WERI-Rb-1 (cell line): ENCODE measurements at places on chromosomes 2 and 18.

GRCh38 chr2:133787207-133787606 lies 218.9 kb upstream of the NCKAP5 start:
- DNase-seq, result no peak

- DNase-seq, result peak; percentile 88
Observed at GRCh38 chr2:127024769-127025358, 82.1 kb downstream of the BIN1 start.

- DNase-seq, result no peak
Observed at GRCh38 chr18:40962784-40963183, 992.2 kb upstream of the PIK3C3 start.

- no peak for DNase-seq
Observed at GRCh38 chr2:37654932-37655841, 16.3 kb downstream of the CDC42EP3 start.

GRCh38 chr18:25895518-25895917 lies 194.9 kb downstream of the SS18 start:
- DNase-seq, result no peak

DNA sequence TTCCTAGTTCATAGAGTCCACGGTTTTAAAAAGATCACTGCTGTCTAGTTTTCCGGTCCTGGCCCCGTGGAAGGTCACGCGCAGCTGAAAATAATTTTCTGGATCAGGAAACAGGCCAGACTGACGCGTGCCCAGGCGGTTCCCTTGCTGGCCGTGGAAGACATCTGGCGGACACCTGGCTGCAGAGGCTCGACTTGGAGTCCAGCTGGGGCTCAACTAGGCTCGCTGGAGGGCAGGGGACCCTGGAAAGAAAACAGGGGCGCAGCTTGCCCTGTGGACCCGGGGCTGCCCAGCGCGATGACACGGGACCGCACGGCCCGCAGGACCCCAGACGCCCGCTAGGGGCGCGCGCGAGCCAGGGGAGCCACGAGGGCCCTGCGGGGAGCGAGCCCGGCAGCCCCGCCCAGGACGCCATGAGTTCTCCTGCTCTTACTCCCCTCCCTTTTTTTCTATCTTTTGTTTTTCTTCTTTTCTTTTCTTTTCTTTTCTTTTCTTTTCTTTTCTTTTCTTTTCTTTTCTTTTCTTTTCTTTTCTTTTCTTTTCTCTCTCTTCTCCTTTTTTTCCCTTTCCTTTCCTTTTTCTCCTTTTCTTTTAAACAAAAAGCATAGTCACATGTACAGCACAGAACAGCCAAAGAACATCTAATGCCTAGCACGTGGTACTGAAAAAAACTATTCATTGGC lies 43.2 kb upstream of the UBE2F start:
- DNase-seq, result peak; percentile 63

- no peak for DNase-seq
Observed at GRCh38 chr18:9757827-9758621, 49.9 kb downstream of the RAB31 start.

DNA sequence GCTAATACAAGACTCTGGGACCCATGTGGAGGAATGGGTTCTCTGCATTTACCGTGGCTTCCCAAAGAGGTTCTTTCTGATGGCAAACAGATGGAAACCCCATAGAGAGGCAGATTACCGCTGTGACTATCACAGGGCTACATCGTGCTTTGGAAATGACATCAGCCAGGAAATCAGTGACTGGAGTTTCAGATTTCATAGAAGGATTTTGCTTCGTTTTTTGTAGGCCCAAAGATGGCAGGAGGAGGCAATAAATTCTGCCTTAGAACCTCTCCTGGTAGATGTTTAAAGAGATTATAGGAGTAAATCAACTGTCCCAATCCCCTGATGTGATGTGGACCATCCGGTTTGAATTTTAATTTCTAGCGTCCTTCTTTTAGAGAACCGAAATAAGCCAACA lies 214.1 kb downstream of the AGPS start:
- DNase-seq, result peak; percentile 42

DNA sequence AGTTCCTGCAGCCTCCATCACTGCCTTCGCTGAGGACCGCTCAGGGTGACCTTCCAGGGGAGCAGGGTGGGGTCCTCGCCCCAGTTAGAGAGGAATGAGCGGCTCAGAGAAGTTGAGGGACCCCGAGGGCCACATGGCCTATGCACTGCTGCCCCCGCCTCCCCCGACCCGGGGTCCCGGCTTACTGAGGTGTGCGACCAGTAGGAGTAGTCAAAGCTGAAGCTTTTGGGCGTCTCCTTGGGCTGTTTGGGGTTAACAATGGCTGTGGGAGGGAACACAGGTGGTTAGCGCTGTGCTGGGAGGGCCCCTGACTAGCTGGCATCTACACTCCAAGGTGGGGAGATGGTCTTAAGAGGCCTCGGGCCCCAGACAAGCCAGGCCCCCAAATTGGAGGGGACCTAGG lies 31.0 kb downstream of the KIF1A start:
- no peak for DNase-seq

DNA sequence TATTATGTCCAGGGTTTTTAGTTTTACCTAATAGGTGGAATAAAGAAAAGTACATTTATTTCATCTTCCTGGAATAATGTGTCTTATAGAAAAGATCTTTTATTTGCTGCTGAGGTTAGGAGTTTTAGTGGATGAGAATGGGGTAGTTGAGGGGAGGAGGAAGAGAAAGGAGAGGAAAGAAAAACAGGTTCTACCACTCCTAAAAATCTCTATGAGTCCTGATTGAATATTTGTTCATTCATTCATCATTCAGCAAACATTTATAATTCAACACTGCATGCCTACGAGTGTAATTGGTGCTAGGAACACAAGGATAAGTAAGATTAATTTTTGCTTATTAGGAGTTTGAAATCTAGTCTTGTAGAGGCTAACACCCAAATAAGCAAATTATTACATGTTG lies 45.2 kb upstream of the SLC4A10 start:
- DNase-seq, result no peak

DNA sequence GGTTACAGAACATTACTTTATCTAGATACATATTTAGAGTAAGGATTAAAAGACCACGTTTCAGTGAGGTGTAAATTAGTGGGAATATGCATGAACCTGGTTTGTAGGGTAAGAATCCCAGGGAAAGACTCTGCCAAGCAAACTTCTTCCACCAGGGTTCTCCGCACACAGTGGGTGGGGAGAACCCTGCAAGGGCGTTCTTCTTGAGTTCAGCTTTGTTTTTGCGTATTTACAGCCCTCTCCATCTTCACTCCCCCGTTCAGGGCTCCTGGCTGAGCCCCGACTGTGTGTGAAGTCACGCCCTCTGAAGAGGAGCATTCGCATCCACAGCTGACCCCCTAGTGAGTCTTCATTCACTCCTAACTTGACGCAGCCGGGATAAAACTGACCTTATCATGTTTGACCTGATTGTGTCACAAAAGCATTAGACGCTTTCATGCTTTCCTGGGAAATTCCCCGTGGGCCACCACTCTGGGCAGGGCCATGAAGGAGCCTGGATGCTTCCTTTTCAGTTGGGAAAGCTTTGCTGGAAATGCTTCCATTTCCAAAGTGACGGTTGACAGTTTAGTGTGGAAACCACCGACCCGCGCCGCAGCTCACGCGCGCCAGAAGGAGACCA lies 1.0 kb downstream of the ALKAL2 start:
- no peak for DNase-seq

DNA sequence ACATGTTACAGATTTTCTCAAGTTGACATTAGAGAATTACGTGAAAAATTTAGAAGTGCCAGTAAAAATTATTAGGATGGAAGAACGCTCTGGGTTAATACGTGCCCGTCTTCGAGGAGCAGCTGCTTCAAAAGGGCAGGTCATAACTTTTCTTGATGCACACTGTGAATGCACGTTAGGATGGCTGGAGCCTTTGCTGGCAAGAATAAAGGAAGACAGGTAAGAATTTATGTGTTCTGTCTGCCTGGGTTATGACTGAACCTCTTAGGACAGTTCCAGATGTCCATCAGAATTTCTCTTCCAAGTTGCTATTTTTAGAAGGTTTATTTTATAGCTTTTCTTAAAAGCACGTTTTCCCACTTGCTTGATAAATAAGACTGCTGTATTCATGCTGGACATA lies 371.0 kb downstream of the GALNT13 start:
- DNase-seq, result no peak

GRCh38 chr2:230757476-230757875 lies 44.8 kb downstream of the CAB39 start:
- DNase-seq, result no peak
